ENCODE measurements at places on chromosomes 6 and 20.

- no peak for DNase-seq
Observed at GRCh38 chr6:153435787-153436186, 304.7 kb upstream of the RGS17 start.

DNA sequence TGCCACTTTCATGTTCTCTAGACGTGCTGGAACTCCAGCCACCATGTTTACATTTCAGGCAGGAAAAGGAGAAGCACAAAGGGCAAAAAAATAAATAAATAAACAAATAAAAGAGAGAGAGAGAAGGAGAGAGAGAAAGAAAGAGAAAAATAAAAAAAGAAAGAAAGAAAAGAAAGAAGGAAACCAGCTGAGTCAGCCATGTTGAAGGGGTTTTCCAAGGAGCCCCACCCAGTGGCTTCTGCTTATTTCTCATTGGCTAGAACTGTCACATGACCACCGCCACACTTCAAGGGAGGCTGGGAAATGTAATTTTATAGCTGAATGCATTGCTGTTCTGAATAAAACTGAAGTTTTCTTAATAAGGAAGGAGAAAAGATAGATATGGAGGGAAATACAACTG, 71.1 kb downstream of the BFSP1 start:
- no peak for DNase-seq

GRCh38 chr20:47502271-47503239, 868 bp downstream of the NCOA3 start:
- peak; percentile 29 for DNase-seq

DNA sequence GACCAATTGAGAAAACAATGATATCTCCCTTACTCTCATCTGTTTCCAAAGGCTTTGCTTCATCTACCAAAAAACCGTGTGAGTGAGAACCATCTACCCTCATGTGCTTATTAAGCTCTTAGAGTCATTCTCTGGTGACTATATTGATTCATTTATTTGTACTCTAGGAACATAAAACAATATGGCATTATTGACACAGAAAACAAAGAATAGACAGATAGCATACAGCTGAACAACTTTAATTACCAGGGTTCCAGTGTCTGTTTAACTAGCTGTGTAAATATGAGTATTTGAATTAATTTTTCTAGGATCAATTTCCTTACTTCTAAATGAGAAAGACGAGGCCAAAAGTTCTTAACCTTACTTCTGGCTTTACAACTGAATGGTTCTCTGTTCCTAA, 31.3 kb upstream of the HEY2 start:
- DNase-seq: no peak

DNA sequence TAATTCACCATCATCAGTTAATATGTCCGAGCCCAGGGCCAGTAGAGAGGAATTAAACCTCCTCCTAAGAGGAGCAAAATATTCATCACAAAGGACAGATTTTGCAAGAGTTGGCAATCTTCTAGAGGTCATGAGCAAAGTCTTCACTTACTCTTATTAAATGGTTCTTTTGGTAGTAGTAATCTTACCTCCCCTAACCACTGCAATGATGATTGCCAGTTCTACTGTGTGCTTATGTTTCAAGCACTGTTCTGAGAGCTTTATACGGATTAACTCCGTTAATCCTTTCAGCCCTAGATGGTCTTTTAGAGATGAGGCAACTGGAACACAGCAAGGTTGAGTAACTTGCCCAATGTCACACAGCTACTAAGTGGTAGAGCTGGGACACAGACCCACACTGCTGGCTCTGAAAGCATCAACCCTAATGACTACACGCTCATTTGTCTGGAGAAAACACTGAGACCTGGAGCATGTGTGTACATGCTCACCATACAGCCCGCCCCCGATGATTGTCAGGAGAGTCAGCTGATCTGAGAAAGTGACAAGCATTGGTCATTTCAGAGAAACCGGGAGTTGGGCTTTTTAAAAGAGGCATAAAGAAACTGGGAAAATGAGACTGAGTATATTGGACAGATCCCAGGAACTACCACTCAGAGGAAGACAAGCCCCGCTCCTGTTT, 276.0 kb downstream of the NRN1 start:
- no peak for DNase-seq

DNA sequence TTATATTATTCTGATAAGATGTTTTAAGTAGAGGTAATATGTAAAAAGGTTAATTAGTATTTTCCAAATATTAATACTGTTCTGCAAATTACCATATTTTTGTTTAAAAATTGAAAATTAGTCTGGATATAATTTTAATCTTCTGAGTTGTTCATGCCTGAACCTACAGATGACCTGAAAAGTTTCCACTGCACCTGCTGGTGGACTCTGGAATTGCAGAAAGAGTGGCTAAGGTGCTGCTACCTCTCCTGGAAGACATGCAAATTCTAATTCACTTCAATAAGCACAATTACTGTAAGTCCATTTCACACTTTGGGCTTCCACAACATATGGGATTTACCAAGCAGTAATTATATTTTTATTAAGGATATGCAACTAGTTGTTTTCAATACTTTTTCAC, 77.7 kb upstream of the OLIG3 start:
- DNase-seq: no peak

DNA sequence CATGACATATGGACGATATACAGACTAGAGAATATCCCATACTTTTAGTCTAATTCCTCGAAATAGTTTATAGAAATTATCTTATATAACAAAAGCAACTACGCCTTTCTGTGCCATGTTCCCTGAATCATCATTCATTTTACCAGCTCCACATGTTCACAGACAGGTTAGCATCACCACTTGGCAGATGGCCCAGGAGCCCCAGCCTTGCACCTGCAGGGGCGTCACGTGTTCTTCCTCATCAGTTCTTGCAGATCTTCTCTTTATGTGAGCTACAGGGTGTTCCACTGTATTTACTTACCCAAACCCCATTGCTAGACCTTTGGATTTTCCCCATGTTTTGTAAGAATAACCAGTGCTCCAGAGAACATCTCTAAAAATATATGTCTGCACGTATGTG, 12.6 kb upstream of the BNIP5 start:
- no peak for DNase-seq
